ENCODE measurements at places on chromosomes 7 and 10.

DNA sequence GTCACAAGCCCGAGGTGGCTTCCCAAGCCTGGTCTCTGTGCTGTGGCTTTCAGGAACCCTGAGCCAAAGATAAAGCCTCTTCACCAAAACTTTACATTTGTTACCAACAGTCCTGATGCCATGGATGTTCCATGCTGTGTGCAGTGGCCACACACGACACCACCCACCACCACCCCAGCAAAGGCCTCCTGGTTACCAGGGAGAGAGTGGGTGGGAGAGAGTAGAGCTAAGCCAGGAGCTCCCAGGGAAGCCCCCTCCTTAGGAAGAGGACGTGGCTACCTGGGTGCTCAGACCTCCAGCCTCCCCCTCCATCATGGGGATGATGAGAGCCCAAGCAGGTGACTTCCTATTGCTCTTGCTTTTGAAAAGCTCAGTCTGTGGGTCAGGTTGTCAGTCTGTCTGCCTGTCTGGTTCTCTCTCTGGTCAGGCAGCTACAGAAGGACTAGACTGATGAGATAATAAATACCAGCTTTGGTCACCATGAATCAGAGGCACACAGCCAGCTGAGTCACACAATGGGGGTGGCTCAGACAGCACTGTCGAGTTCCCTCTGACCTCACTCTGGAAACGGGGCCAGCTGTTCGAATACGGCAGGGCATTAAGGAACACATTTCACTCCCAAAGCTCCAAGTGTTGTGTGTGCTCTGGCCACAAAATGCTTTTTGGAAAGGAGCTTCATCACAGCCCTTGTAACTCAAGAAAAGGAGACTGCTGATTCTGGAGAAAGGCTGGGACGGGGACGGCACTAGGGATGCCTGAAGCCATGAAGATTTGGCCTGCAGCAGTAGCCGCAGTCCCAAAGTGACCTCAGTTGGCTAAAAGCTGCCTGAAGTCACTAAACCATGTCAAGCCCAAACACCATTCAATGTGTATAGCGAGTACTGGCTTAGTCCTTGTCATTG is 166.0 kb downstream of the FANK1 start:
- no peak for DNase-seq

- DNase-seq: no peak
These were observed 17.5 kb upstream of the SNX8 start for GRCh38 chr7:2331707-2332106.

DNA sequence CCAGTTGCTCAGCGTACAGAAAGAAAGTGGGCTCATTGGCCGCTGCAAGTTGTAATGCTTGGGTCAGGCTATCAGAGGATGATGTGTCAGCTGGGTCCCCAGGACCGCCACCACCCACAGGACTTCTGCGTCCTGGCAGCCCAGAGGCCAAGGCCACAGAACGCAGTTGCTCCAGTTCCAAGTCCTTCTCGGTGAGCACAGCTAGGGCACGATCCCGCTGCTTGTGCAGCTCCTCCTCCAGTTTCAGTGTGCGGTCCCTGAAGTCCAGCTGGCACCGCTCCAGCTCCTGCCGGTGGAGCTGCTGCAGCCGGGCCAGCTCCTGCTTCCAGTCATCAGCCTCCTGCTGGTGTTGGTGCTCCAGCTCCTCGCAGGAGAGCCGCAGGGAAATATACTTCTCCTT is 3.0 kb downstream of the GCC1 start:
- no peak for DNase-seq

DNA sequence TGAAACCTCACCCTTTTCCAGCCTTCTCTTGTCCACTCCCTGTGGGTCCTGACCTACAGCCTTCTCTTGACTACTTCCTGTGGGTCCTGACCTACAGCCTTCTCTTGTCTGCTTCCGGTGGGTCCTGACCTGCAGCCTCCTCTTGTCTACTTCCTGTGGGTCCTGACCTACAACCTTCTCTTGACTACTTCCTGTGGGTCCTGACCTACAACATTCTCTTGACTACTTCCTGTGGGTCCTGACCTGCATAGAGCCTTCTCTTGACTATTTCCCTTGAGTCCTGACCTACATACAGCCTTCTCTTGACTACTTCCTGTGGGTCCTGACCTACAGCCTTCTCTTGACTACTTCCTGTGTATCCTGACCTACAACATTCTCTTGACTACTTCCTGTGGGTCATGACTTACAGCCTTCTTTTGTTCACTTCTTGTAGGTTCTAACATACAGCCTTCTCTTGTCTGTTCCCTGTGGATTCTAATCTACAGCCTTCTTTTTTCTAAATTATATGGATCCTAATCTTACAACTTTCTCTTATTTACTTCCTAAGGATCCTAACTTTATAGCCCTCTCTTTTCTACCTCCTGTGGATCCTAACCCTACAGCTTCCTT is 36.5 kb downstream of the C10orf71 start:
- no peak for DNase-seq

- DNase-seq: no peak
These were observed 64.9 kb downstream of the CRPPA start for GRCh38 chr7:16356301-16356958.

GRCh38 chr10:113555751-113556150 is 2.9 kb downstream of the HABP2 start:
- DNase-seq: no peak

- no peak for DNase-seq
These were observed 146.6 kb upstream of the PDE1C start for GRCh38 chr7:32216759-32217158.

- no peak for DNase-seq
These were observed 132.3 kb upstream of the BMPER start for GRCh38 chr7:33773053-33773452.

DNA sequence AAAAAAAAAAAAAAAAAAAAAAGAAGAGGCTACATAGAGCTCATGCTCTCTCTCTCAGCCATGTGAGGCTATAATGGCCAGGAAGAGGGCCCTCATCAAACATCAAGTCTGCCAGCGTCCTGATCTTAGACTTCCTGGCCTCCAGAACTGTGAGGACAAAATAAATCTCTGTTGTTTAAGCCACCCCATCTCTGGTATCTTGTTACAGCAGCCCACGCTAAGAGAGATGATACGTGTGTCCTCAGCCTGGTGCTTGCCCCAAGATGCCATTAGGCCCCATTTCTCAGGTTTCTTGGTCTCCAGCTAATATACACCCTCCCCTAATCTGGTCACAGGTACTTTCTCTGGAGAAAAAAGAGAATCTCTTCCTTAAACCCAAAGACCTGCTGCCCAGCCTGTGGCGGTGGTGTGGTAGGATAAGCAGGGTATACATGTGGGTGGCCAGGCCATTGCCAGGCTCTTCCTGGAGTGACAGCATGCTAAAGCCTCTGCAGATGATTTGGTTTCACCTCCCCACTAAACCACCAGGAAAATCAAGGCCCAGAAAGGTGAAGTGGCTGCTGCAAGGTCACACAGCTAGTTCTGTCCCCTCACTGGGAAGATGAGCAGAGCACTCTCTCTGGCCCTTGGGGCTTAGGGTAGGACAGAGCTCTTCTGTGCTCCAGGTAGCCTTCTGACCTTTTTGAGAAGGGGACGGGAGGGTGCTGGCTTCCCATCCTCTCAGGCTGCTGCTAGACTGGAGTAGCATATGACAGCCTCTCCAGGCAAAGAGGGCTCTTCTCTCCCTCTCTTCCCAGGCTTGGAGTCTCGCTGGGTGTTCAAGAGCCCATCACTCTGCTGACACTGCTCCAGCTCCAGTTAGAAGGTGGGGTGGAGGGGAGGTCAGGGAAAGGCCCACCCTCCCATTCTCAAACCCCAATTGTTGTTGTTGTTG is 5.2 kb downstream of the SPOCK2 start:
- DNase-seq: no peak

DNA sequence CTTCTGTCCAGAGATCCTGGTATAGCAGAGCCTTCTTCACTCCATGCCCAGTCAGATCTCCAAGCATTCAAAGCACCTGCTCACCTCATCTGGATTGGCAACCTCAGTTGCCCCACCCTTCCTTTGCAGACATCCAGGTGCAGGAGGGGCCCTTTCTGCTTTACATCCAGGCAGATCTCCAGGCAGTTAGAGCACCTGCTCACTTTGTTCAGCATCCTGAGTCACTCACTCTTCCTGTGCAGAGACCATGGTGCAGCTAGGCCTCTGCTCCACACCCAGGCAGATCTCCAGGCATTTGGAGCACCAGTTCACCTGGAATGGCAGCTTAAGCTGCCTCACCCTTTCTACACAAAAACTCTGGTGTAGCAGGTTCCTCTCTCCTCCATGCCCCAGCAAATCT is 153.1 kb downstream of the CDK14 start:
- DNase-seq: no peak

GRCh38 chr7:40520986-40521738 is 386.4 kb downstream of the SUGCT start:
- no peak for DNase-seq

- DNase-seq: no peak
These were observed 74.2 kb downstream of the EEPD1 start for GRCh38 chr7:36227223-36227622.

GRCh38 chr10:75406462-75407223 is 5.1 kb upstream of the ZNF503 start:
- no peak for DNase-seq

- no peak for DNase-seq
These were observed 31.9 kb upstream of the KAT6B start for GRCh38 chr10:74794531-74794930.

DNA sequence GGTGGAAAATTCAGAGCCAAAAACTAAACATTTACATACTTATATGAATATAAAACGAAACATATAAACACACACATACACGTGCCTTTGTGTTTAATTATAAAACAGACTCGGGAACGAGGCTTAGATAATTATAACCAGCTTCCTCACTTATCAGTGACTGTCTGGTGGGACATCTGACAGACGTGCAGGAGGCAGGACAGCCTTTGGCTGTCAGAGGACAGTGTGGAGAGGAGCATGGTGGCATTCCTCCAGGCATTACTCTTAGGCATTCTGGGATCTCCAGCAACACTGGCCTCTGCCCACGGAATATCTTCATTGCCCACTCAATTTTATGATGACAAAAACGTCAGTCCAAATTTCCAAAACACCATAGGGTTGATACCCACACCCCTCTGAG is 262.2 kb upstream of the NFE2L3 start:
- no peak for DNase-seq

Measured in NCI-H2081 treated with DMSO at 0.1 percent for 48 hours (cell line).